Glutamatergic neuron (in vitro differentiated cells): ENCODE measurements at places on chromosomes 11 and 22. TPM values are rescaled to one million over a fixed set of nuclear protein-coding genes. Genes with fewer than 3 reads are reported as not detected.

DNA sequence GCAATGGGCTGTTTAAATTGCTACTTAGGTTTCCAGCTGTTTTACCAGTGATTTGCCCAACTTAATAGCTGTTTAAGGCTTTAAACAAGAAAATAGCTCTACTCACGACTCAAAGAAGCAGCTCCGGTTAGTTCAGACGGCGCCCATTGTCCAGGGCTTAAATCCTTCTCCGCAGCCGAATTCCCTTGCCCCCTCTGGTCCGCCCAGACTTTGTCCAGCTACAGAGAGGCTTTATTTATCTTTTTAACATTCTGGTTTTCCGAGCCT lies 20.9 kb upstream of the SCUBE1 start:
- no peak for DNase-seq

DNA sequence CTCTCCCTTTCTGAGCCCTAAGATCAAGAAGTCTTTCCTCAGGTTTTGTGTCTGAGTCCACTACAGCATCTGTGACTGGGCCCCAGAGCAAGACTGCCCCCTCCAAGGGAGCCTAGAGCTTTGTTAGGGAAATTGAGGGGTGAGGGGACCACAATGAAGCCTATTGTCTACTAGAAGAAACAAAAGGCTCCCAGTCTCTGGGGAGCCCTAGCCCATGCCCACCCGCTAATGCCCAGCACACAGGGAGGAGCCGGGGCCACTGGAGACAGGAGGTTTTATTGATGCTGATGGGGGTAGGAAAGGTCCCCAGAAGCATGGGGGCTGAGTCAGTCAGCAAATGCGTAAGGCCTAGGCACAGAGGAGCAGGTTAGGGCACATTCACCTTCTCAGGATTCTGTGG lies 14.0 kb downstream of the RHOG start:
- DNase-seq = no peak

The TPH1 gene
- total RNA-seq = 0.83 TPM

DNA sequence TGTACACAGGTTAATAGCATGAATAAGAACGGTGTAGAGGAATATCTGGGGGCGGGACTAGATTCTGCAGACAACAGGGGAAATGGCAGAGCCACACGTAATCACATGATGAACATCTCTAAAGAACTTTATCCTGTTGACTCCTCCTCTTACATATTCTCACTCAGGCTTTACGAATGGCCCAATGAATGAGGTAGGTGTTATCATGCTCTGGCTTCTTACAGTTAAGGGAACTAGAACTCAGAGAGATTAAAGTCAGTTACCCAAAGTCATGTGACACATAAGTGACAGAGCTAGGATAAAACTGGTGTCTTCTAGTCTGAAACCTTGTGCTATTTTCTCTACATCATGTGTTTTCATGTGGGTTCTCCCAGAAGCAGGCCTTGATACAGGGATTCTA lies 49.0 kb upstream of the BMAL1 start:
- no peak for DNase-seq

GRCh38 chr11:33531743-33532181 lies 168.9 kb downstream of the C11orf91 start:
- no peak for DNase-seq
